ENCODE measurements at places on chromosomes 7 and 10.

DNA sequence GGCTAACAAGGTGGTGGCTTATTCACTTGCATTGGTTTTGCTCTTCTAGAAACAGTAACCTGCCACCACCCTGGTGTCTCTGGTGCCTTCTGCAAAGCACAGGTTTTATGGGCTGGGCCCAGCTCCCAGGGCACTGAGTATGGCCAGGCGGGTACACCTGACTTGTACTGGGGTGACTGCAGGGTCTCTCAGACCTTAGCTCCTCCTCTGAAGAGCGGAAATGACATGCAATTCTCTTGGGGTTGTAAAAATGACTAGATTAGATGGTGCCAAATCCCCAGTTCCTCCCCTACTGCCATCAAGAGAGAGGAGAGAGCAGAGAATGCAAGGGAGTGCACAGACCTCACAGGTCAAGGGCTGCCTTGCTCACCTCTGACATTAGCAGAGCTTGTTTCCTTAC is 14.7 kb downstream of the ESYT2 start:
- DNase-seq, result no peak

DNA sequence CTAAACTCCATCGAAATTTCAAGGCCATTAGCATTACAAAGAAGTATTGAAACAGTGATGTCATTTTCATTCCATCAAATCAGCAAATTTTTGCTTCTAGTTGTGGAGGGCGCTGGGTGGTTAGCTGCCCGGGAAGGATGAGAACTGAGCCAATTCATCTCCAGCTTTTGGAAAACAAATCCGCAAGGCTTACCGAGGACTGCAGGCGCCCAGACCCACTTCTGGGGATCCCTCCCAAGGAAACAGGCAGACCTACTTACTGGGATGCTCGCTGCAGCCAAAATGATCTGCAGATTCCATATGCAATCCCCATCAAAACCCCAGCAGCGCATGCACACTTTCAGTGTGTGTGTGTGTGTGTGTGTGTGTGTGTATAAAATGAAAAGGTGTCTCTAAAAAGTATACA is 19.2 kb downstream of the TNRC18 start:
- no peak for DNase-seq

DNA sequence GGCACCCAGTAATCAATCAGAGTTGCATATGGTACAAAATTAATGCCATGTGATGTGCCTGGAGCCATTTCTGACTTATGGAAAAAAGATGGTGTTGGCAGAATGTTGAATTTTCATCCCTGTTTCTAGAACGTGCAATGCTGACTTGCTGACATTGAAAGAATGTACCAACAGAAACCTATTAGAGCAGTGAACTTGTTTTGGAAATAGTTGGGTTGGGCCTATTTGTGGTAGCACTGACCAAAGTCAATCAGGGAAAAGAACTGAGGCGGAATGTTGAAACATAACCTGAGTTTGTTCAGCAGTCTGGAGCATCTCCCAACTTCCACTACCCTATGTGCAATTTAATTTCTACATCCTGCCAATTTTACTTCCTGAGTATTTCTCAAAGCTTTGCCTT is 11.7 kb upstream of the KIAA1217 start:
- no peak for DNase-seq

GRCh38 chr10:78623578-78624215 is 445.1 kb upstream of the ZMIZ1 start:
- DNase-seq, result no peak

DNA sequence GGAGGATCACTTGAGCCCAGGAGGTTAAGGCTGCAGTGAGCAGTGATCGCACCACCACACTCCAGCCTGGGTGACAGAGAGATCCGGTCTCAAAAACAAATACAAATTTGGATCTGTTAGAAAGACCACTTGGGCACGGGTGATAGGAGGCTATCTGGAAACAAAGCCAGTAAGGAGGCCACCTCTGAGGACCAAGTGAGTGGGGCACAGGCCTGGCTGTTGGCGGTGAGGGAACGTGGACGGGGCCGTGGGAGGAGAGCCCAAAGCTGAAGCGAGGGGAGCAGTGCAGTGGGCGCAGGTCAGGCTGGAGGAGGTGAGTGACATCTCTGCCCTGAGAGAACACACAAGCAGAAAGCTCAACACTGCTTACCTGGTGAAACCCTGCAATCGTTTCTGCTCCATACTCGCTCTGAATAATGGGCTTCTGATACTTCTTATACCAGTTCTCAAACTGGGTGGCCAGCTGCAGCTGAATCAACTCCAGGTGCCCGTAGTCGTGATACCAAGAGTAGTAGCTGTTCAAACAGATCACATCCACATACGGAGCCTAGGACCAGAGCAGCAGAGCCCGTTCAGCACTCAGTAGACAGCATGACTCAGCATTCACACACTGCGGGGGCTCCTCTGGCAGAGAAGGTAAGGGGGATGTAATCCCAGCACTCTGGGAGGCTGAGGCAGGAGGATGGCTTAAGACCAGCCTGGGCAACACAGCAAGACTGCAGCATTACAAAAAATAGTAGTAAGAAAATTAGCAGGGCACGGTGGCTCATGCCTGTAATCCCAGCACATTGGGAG is 14.5 kb downstream of the GUSB start:
- DNase-seq, result no peak

DNA sequence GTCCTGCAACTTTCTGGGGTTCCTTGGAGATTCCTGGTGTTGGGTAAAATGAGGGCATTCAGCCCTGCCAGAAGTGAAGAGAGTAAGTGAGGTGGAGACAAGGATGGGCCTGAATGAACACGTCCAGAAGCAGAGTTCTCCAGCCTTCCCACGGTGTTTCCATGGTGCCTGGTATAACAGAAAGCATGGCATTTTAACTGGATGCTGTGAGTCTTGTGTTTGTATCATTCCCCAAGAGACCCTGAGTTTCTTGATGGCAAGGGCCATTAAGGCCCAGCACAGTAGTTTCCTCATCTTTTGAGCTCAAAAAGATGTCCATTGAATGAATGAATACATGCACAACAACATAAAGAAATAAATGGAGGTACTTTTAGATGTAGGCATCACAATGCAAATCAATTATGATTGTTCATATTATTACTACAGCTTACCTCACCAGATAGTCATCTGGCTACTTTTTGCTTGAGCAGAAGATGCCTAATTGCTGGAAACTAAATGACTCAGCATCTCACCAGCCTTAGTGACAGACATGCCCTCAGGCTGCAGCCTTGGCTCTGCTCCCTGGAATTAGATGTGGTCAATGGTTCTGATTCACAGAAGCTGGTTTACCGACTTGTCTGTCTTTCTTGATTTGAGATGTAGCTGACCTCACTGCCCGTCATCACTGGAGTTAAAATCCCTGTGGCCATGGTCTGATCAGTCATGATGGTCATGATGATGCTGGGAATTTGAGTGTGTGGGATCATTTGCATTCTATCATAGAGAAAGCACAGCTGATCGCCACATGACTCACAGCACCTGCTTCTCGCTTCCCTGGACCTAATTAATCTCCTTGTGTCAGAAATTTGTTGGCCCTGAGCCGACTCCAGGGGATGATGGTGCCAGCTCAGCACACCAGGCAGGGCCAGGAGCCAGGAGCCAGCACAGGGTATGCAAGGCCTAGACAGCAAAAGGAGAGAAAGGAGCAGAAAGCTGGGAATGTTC is 83.9 kb downstream of the CXCL12 start:
- DNase-seq, result no peak

- DNase-seq, result no peak
Measured at GRCh38 chr10:103767756-103768155, 87.6 kb downstream of the SH3PXD2A start.

DNA sequence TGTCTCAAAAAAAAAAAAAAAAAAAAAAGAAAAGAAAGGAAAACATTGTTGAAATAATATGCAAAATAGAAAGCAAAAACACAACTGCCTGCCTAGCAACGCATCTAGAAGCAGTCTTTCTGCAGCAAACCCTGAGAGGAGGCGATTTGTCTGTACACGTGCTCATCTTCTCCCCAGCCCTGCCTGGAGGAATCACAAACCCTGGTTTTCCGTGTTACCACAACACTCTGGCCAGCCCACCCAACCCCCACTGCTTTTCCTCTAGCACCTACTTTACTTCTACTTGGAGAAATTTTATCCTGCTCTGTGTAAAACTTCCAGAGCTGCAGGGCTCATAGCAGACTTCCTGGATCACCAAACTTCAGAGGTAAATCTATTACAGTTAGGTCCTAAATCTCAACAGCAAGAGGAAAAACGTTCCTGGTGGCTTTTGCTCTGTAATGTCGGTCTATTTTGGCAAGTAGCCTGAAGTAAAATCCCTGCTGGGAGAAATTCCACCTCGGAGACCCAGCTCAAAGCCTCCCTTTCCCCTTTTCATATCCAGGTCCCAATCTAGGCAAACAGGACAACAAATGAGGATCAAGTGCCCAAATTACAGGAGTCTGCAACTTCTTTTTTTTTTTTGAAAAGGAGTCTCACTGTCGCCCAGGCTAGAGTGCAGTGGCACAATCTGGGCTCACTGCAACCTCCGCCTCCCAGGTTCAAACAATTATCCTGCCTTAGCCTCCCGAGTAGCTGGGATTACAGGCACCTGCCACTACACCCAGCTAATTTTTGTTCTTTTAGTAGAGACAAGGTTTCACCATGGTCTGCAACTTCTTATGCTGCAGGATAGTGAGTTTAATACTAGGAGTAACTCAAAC is 91.6 kb downstream of the DNMBP start:
- no peak for DNase-seq

- no peak for DNase-seq
Measured at GRCh38 chr7:79401254-79401653, 52.2 kb downstream of the MAGI2 start.

GRCh38 chr10:12720217-12720981 is 281.1 kb downstream of the CCDC3 start:
- DNase-seq, result no peak

GRCh38 chr7:79227044-79227443 is 226.4 kb downstream of the MAGI2 start:
- no peak for DNase-seq

DNA sequence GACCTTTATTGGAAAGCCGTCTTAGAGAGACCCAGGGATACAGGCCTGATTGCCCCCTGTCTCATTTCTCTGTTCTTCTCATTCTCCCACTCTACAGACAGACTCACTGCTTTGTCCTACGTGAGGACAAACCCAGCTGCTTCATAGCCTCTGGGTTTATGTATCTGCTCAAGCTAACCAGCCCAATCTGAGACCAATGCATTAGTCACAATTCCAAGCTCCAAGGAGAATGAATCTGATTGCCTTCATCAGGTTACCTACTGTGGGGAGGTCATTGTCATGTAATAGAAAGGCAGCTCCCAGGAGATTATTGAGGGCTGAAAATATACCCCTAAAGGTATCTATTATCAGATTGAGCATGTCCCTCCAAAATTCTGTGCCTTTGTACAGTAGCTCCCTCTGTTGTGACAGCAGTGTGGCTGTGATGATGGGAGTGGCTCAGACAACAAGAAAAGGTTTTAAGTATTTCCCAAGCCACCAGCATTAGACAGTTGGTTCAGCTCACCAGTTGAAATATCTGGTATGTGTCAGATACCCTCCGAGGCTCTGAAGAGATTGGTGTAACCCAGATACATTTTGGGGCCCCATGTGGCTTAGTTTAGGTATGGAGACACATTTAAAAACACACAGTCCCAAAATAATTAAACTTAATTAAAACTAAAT is 123.1 kb upstream of the EEPD1 start:
- no peak for DNase-seq

DNA sequence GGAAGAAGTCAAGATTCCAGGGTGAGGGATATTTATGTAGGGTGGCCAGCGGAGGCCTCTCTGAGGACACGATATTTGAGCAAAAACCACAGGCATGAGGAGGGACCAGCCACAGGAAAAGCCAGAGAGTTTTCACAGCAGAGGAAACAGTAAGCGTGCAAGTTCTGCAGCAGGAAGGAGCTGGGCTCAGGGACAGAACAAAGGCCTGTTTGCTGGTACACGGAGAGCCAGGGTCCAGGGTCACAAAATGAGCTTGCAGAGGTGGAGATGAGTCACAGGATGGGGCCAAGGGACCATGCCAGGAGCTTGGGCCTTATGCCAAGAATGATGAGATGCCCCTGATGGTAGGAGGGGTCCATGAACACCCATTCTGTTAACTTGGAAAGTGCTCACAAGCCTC is 283.5 kb downstream of the PLXNA4 start:
- no peak for DNase-seq

- DNase-seq, result no peak
Measured at GRCh38 chr10:123681285-123681684, 15.1 kb downstream of the GPR26 start.

DNA sequence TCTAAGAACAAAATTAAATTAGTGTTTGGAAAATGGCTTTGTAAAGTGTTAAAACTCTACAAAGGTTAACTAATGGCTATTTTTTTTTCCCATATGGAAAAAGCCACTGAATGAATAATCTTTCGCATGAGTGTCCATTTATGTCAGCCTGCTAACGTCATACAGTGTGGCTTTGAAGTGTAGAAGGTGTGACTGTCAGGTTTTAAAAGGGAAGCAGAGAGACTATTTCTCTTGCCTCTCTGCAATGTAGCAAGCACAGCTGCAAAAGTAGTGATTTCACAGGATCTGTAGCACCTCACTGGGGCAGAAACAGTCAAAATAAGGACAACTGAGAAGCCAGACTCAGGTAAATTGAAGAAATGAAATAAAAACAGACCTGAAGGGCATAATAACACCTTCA is 53.4 kb downstream of the CREB5 start:
- DNase-seq, result no peak

DNA sequence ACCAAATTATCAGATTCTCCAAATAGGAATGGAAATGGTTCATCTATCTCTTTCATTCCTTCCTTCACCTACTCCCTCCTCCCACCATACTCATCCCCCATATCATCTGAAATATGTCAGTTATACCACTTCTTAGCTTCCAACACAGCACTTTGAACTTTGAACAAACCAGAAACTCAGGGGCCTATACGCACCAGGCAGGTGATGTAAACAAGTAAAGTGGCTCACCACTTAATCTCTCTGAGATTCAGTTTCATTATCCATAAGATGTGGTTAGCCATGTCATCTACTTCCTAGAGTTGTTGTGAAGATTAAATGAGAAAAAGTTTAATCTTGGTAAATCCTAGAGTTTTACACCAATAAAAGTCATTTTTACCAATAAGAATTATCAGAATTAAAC is 65.9 kb upstream of the LRRN3 start:
- DNase-seq, result no peak

DNA sequence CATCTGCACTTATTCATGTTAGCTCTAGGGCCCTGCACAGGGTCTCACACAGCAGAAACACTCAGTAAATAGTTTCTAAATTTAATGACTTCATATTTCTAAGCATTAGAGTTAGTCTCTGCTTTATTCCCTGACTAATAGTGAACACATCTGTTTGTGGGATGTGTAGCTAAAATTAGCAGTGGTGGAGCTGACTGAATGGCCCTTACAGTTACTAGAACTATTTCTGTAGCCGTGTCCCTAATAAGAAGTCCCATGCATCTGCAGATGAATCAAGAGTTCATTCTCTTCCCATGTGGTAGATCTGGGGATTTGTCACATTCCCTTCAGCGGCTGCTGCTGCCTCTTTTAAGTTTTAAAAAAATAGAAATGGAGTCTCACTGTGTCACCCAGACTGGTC is 11.7 kb downstream of the MAP3K8 start:
- DNase-seq, result no peak

- no peak for DNase-seq
Measured at GRCh38 chr10:78973901-78974616, 94.7 kb upstream of the ZMIZ1 start.

- DNase-seq, result no peak
Measured at GRCh38 chr10:27743012-27743876, 2.4 kb downstream of the MKX start.

- no peak for DNase-seq
Measured at GRCh38 chr10:53453196-53453595, 680.6 kb upstream of the MBL2 start.

- DNase-seq, result no peak
Measured at GRCh38 chr10:80136134-80136571, 3.6 kb downstream of the PLAC9 start.

Measured in stimulated activated CD8-positive, alpha-beta memory T cell treated with anti-CD3 and anti-CD28 coated beads, Interleukin-4, amount 100 ng/mL, for 1 hour (primary cell).